ENCODE measurements at places on chromosomes 2 and 18.

DNA sequence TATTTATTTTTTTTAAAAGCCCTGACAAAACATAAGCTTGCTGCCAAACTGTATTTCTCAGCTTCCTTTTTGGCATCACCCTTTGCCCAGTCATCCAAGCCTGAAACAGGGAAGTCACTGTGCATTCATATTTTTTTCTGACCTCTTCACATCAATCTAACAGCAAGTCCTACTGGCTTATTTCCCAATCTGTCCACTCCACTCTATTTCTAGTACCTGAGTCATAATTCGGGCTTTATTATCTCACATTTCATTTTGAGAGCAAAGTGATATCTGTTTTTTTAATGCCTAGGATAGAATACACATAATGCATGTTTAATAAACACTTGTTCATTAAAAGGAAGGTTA, 5.1 kb downstream of the HNMT start:
- DNase-seq: no peak

DNA sequence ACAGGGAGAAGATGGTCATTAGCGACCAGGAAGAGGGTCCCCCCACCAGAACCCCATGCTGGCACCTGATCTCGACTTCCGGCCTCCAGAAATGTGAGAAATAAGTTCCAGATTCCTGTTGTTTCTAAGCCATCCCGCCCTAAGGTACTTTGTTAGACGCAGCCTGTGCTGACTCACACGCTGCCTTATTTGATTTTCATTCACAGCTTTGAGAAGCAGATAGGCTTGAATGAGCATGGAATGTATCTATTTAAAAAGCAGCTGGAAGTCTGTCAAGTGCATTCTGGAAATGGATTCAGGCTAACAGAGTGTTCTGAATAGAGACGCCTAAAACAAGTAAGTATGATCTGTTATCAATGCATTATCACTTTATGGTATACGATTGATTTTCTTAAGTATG, 8.3 kb upstream of the IL1R2 start:
- no peak for DNase-seq

DNA sequence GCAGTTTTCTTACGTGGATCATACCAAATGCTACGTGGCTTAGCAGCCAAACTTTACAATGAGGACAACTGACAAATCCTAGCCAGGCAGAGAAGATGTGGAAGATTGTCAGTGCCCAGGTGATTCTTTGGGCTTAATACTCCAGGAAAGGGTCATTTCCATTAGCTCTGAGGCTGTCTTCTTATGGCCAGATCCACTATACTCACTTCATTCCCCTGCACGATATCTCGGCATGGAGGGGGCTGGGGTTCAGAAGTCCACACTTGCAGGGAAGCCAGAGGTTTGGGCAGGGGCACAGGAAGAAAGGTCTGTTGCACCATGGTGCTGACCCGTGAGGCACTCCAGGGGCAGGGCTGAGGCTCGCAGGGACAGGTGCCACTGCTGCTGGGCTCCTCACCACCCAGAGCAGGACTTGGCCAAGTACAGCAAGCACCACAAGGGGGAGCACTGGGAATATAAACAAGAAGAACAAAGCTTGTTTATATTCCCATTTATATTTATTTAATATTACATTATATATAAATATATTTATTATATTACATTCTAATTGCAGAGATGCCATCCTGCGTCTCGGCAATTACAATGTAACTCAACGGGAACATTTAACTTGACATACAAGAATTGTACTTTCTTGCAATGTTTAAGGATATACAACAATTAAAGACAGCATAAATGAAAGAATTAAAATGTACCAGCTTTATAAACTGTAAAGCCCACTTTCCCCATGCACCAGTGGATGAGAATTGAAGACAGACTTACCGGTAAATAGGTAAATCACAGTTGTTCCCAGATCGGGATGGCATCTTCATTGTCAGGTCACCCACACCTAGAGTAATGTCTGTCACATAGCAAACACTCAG, 27.2 kb downstream of the CLUL1 start:
- DNase-seq: no peak

GRCh38 chr18:43081396-43081795, 34.1 kb downstream of the RIT2 start:
- no peak for DNase-seq

DNA sequence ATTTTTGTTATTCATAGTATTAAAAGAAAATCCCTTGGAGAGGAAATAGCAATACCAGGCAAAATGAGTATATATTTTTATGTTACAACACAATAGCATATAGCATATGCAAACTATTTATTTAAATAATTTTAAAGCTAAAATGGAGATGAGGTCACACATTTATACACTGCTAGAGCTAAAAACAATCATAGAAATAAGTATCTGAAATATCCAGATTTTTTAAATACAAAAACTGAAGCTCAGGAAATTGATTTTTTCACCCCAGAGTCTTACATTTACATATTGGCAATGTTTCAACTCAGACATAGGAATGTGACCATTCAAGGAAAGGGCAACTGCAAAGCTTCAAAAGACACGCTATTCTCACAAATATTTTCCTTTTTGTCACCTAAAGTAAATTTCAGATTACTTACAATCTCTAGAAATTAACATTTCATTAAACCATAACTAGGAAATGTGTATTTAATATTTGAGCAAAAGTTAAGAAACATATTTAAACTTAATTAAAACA, 8.9 kb downstream of the TFPI start:
- no peak for DNase-seq
